ENCODE measurements at places on chromosomes 5 and 9. TPM values are rescaled to one million over a fixed set of nuclear protein-coding genes. Genes with fewer than 3 reads are reported as not detected.

The BARX1 gene
- not detected for total RNA-seq

The LCN1 gene
- total RNA-seq = not detected

The GABBR2 gene
- total RNA-seq = 20.0 TPM

The ORM2 gene
- not detected for total RNA-seq

The PCDHGB4 gene
- total RNA-seq = 12.5 TPM

The C5 gene
- total RNA-seq = 9.1 TPM

The SPATA31C1 gene
- total RNA-seq = 0.20 TPM

The DHX29 gene
- total RNA-seq = 43.3 TPM

The EXD3 gene
- 9.4 TPM for total RNA-seq

GRCh38 chr5:30183795-30184194 lies 1009.7 kb upstream of the CDH6 start:
- peak; percentile 50 for DNase-seq

GRCh38 chr9:121699571-121700164 lies 48.2 kb downstream of the DAB2IP start:
- DNase-seq = no peak

GRCh38 chr5:96024683-96025475 lies 63.2 kb upstream of the ELL2 start:
- no peak for DNase-seq

GRCh38 chr5:22500556-22500955 lies 352.6 kb downstream of the CDH12 start:
- no peak for DNase-seq

DNA sequence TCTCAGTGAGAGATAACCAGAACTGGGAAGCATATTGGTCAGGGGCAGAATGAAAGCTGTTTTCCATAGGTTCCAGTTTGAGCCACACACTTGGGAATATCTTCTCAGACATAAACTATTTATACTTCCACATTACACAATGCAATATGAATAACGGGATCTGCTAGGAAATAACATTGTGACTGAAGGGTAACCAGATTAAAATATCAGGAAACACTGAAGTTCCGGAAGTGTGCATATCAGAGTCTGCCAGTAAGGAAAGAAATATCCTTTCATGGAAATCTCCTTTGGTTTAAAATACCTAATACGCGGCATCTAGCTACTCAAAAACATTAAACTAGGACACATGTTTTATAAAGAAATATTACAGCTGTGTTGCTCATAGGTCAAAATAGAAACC lies 56.3 kb downstream of the ST8SIA4 start:
- DNase-seq = no peak

- no peak for DNase-seq
Measured at GRCh38 chr9:20754556-20754955, 70.5 kb downstream of the FOCAD start.

DNA sequence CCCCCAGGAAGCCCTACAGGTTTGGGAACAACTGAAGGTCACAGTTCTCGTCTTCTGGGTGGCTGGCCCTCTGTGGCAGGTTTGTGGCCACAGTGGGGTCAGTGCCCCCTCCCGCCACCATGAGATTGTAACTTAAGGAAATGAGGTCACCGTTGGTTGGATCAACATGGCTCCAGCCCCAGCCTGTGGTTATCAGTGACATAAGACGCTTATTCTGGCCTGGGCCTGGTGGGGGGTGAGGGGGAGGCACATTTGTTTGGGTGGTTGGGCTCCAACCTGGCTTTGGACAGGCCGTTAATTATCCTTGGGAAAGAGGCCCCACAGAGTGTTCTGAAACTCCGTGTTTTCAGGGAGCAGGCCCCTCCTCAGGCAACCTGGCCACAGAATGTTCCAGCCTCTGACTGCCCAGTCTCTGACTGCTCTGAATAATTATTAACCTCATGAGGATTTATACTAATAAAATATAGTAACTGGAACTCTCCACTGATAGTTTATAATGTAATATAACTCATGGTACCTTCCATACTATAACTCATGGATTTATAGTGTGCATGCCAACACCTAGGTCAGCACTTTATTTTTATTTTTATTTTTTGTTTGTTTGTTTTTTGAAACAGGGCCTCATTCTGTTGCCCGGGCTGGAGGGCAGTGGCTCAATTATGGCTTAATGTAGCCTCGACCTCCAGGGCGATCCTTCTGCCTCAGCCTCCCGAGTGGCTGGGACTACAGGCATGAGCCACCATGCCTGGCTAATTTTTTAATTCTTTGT lies 58.0 kb upstream of the RPL26L1 start:
- DNase-seq = no peak

DNA sequence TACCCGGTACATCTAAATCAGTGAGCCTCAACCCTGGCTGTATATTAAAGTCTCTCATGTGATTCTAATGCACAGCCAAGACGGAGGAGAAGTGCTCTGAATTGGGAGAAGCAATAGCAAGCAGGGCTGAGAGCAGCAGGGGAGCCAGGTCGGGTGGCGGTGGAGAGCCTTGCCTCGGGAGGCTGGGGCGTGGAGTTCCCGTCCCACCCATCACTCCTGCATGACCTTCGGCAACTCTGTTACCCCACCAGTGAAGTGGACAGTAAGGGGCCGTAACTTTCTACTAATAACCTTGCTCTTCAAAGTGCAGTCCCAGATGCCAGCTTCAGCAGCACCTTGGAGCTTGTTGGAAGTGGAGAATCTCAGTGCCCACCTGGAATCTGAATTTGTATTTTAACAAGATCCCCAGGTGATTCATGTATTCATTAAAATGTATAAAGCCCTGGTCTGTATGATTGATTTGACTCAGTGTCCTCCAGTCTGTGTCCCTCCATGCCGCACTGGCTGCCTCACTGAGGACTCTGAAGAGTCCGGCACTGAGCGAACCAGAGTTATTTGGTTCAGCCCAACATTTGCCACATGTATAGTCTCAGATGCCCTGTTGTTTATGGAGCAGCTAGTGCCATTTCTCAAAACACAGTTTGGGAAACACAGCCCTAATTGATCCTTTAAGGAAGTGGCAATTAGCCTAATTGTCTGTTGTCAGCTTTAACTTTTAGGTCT lies 6.5 kb downstream of the ERGIC1 start:
- no peak for DNase-seq

DNA sequence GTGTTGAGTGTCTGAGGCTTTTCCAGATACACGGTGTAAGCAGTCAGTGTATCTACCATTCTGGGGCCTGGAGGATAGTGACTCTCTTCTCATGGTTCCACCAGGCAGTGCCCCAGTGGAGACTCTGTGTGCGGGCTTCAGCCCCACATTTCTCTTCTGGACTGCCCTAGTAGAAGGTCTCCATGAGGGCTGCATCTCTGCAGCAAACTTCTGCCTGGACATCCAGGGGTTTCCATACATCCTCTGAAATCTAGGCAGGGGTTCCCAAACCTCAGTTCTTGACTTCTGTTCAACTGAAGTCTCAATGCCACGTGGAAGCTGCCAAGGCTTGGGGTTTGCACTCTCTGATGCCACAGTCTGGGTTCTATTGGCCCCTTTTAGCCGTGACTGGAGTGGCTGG lies 256.6 kb upstream of the ITGA1 start:
- DNase-seq = no peak

- no peak for DNase-seq
Measured at GRCh38 chr5:39654715-39655114, 229.9 kb upstream of the DAB2 start.

- DNase-seq = no peak
Measured at GRCh38 chr9:91803151-91803940, 146.7 kb downstream of the ROR2 start.

DNA sequence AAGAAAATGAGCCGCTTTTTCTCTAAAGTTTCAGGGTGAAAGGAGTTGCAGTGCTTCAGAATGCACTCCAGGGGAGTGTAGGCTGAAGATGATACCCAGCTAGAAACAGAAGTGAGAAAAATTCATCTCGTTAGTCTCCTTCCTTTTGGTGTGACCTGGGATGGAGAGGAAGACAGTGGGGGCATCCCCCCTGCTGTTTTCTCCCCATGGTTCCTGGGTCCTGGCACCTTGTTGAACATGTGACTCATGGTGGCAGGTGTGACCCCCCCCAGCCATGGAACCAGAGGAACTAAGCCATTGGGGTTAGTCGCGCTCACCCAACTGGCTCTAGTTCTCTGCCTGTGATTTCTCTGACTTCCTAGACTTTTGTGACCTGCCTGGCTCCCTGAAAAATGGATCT lies 424.6 kb downstream of the CSNK1G3 start:
- DNase-seq = no peak

GRCh38 chr5:156681265-156681664 lies 168.8 kb upstream of the PPP1R2B start:
- no peak for DNase-seq

- DNase-seq = no peak
Measured at GRCh38 chr5:90844931-90845330, 286.3 kb downstream of the ADGRV1 start.

Measured in spinal cord (tissue), 10 donors.